ELF-1 (cell line): ENCODE measurements at places on chromosomes 5 and 9.

GRCh38 chr5:109413458-109413857 lies 3.7 kb upstream of the PJA2 start:
- DNase-seq = peak; percentile 36

DNA sequence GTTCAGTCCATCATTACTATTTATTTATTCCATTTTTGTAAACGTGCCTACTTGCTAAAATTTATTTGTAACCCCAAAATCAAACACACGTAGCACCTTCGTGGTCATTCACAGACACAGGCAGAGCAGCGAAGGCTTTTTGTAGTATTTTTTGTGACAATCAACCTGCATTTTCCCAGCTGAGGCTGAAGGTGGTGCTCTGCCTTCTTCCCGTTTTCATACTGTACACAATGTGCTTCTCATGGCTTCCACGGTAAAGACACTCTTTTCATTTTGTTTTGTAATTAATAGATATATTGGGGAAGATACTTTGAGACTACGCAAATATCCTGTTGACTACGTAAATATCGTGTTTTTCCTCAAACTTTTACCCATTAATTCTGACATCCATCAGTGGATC lies 19.4 kb downstream of the DAP start:
- DNase-seq = no peak

GRCh38 chr9:1986341-1986740 lies 28.8 kb upstream of the SMARCA2 start:
- no peak for DNase-seq

DNA sequence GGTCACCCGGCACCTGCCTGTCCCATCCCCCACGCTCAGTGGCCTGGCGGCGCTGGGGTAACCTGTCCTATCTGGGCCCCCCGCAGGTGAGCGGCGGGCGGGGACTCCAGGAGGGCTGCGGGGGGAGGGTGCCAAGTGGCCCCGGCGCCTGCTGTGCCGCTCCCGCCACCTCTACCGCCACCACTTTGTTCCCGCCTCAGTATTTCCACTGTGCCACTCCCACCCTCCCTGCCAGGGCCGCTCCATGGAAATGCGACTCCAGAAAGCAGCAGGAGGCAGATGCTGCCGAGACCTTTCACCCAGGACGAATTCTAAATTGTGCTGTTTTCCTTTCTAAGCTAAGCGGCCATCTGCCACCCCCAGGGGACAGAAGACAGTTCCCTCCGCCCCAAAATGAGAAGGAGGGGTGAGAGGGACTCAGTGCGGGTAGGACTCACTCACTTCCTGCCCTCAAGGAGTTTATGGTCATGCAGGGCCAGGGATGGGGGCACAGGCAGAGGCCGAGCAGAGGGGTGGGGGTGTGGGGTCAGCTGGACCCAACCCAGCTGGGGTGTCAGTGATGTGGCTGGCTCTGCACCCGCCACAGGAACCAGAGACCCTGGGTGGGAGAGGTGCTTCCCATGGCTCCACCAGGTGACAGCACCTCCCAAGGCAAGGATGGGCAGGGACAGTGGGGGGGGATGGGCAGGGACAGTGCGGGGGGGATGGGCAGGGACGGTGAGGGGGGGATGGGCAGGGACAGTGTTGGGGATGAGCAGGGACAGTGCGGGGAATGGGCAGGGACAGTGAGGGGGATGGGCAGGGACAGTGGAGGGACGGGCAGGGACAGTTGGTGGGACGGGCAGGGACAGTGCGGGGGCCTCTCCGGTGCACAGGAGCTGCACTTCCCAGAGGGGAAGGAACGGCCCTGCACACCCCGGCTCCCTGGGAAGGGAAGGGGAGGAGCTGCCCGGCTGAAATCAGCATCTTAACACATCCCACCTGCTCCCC lies 17.8 kb downstream of the NOTCH1 start:
- no peak for DNase-seq

DNA sequence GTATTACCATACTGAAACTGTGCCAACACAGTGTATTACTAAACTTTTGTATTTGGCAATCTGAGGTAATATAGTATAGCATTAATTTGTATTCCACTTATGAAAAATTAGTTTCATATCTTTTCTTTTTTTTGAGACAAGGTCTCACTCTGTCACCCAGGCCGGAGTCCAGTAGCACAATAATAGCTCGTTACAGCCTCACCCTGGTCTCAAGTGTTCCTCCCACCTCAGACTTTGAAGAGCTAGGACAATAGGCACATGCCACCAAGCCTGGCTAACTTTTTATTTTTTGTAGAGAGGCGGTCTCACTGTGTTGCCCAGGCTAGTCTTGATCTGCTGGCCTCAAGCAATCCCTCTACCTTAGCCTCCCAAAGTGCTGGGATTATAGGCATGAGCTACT lies 36.1 kb downstream of the POLK start:
- no peak for DNase-seq

DNA sequence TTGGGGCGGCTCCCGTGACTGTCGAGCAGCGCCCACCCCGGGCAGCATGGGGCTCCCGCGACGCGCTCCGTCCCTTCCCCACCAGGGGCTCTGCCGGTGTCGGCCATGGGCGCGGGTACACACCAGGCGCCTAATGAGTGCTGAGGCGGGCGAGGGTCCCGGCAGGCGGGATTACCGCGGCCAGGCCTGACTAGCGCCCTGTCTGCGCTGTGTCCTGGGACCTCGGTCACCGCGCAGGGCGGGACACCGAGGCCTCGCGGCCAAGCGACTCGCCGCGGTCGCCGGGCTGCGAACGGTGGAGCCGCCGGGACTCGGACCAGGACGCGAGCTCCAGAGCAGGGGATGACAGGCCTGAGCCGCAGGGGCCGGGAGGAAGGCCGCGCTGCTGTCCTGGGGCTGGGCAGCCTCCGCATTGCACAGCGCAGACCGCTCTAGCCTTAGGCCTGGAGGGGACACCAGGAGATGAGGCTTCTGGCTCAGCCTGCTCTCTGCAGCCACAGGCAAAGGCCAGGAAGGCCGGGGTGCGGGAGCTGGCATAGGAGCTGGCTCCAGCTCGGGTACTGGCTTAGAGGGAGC lies 14.1 kb downstream of the LCN10 start:
- peak; percentile 80 for DNase-seq

DNA sequence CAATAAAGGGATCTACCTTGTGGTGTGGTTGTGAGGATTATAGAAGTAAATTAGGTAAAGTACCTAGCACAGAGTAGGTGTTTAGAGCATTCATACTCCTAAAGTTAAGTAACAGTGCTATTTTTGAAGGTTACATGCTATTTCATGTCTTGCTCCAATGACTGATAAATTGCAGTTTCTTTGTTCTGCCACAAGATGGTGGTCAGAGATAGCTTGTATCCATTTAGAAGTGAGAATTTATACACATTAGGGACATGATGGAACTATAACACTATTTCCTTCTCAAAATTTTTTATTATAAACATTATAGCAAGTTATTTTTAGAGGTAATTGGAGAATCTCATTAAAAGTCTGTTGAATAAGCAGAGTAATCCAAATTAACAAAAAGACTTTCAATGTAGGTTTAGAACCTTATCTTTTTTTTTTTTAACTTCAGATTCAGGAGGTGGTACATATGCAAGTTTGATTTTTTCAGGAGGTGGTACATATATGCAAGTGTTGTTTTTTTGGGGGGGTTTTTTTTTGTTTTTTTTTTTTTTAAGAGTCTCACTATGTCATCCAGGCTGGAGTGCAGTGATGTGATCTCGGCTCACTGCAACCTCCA lies 17.1 kb downstream of the MTREX start:
- no peak for DNase-seq

- no peak for DNase-seq
Measured at GRCh38 chr5:127046343-127047072, 16.1 kb upstream of the MARCHF3 start.

GRCh38 chr9:81832571-81833285 lies 95.5 kb upstream of the SPATA31D4 start:
- DNase-seq = no peak

GRCh38 chr5:107496466-107496865 lies 174.3 kb downstream of the EFNA5 start:
- DNase-seq = no peak

DNA sequence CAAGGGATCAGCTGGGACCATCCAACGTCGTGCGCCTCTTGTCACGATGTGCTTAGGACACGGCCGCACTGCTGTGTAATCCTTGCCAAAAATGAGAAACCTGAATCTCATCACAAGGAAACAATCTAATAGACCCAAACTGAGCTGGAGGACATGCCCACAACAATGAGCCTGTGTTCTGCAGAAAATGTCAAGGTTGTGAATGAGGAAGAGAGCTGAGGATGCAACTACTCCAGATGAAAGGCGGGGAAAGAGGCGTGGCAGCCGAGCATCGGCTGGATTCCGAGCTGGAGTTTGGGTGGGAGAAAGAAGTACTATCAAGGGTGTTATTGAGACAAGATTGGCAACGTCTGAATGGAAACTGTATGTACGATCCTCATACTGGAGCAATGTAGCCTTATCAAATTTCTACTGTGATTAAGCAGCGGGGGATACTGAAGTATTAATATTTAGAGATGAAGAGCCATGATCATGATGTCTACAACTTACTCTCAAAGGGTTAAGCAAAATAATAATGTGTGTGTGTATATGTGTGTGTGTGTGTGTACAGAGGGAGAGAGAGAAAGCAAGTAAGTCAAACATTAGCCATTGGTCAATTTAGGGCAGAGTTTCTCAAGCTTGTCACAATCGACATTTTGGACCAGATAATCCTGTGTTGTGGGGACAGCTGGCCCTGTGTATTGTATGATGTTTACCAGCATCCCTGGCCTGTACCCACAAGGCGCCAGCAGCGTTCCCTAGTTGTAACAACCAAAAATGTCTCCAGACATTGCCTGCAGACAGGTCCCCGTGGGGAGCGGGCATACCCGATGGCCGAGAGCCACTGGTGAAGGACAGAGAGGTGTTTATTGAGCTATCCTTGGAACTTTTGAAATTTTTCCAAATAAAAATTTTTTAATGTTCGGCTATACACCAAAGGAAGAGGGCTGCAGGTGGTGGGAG lies 46.5 kb downstream of the DUSP1 start:
- DNase-seq = no peak

DNA sequence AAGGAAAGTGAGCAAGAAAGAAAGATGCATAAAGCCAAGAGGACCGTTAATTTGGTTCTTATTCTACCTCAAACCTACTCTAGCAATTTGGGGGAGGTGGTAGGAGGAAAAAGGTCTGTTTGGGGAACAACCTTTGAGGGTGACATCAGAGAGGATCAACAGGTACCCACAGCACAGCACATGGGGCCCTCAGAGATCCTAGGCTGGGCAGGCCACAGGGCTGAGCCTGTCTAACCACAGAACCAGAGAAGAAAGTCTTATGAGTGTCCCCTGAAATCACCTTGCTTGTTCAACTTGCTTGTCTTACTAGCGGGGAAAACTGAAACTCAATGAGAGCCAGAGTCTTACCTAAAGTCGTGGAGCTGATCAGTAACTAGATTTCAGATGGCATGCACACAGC lies 385.2 kb downstream of the SPOCK1 start:
- DNase-seq = no peak

DNA sequence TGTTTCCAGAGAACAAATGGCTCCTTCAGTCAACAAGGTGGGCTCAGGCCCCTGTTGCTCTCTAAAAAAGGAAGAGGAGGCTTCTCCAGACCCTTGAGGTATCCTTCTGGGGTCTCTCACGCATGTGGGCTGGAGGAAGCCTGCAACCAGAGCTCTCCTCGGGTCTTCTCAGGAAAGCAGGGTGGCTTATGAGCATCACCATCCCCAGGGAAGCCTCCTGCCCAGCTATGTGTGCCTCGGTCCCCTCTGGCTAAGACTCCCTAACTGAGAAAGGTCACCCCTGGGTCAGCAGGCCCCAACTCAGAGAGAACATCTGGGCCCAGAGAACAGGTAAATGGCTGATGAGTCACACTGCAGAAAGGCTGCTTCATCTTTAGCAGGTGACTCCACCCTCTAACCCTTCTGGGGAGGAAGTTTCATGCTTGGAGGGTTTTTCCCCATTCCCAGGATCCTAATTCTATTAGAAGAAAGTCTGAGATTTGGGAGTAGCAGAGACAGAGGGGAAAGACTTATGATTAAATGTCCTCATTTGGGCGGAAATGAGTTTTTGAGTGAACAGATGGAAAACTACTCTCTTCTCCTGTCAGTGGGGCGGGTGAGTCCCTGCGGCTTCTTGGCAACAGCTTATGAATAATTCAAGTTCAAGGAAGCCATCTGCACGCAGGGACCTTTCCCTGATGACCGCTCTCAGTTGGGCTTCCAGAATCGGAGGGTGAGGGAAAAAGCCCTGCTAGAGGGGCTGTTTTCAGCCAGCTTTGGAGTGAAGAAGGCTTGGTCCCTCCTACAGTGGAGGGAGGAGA lies 41.9 kb downstream of the TGFBI start:
- no peak for DNase-seq

GRCh38 chr9:80784647-80785046 lies 904.7 kb downstream of the TLE1 start:
- DNase-seq = no peak

DNA sequence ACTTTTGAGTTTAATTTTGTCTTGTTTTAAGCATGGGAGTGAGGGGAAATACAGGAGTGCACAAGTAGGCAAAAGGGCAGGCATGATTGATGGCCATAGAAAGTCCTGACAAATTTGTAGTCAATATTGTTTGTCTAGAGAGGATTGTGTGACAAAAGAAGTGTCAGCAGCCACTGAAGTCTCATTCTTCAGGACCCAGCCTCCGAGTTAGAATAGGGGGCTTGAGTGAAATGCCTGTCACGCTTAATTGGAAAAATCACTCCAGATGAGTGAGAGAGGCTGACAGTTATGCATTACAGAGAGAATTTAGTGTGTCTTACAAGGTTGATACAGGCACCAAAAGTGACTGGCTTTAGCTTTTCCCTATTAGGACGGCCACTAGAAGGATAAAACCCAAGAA lies 81.9 kb upstream of the RPS23 start:
- no peak for DNase-seq

DNA sequence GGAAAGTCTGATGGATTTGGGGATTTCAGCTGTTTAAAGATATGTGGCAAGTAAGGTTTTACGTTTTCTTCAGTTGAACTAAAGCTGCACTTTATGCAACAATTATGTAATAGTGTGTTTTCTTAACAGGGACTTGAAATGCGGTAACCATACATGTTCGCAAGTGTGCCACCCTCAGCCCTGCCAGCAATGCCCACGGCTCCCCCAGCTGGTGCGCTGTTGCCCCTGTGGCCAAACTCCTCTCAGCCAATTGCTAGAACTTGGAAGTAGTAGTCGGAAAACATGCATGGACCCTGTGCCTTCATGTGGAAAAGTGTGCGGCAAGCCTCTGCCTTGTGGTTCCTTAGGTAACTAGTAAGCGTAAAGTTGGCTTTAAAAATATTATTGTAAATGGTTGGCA lies 28.5 kb downstream of the NFX1 start:
- no peak for DNase-seq

DNA sequence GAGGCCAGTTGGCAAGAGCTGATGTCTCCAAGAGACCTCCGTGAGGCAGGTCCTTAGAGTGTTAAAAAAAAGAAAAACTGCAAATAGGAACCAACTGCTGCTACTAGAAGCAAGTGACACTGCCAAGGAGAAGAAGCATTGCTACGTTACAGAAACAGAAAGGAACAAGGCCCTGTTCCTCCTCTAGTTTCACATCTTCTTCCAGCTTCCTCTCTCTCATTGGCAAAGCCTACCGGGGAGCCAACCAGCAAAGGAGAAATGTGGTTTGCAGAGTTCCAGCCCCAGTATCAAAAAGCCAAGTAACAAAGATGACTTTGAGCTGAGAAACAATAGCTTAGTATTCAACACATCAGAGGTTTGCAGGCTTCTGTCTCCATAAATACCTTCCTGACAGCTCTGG lies 145.9 kb downstream of the PRELID2 start:
- DNase-seq = no peak
